Neural crest cell (in vitro differentiated cells): ENCODE measurements at places on chromosomes 13 and 19. TPM values are rescaled to one million over a fixed set of nuclear protein-coding genes. Genes with fewer than 3 reads are reported as not detected.

DNA sequence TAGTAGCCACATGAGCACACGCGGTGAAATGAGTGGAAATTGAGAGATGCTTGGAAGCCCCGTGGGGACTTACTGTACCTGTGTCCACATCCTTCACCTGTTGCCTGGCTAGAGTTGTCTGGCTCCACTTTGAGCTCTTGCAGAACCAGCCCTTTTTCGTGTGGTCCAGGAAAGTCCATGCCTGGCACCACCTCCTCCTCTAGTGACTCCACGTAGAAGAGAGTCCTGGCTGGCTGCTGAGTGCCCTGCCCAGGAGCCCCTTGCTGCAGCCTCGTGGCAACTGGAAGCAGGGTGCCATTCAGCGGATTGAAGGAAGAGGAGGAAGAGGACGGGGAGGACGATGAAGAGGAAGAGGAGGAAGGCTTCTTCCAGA lies 515 bp upstream of the ATXN8OS start:
- no peak for DNase-seq
- peaks cover 8% of the 10 kb centered on the region for H3K4me1 ChIP-seq
- H3K36me3 ChIP-seq: no peaks in the 10 kb centered on the region
- no peak overlapping the region for H3K27ac ChIP-seq

The MEIS3 gene
- 99.9 and 109 TPM in 2 replicates for total RNA-seq

DNA sequence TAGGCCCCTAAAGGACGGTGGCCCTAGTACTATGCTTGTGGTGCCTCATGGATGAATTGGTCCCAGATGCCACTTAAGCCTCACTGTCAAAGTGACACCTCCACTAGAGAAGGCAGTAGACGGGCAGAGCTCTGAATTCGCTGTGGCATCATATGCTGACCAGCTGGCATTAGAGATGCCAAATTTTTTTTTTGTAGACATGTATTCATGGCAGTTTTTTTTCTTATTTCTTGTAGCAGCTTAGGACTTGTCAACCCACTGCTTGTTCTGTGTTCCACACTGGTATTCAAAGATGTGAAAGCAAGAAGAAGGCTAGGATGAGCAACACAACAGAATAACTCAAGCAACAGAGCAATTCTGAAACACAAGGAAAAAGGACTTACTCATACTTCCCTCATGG lies 212.5 kb downstream of the DLEU7 start:
- H3K4me1 ChIP-seq: peaks cover 21% of the 10 kb centered on the region
- DNase-seq: no peak
- H3K27ac ChIP-seq: no peak overlapping the region
- no peaks in the 10 kb centered on the region for H3K27me3 ChIP-seq

DNA sequence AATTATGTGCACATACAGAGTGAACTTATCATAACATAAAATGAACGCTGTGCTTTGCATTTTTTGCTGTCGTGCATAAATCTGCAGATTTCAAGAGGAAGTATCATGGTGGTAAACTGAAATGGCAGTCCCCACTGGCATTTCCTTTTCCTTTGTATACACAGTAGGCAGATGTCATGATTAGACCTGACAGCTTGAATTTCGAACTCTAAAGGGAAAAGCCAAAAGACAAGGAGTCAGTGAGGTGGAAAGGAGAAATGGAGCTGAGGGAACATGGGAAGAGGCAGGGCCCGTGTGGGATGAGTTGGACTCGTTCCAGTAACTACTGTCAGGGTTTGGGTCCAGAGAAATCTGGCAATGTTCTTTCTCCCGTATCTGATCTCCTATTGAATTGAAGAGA lies 454.1 kb upstream of the SGCG start:
- H3K4me3 ChIP-seq: no peak overlapping the region
- H3K4me1 ChIP-seq: no peaks in the 10 kb centered on the region
- H3K27ac ChIP-seq: no peak overlapping the region
- no peak for DNase-seq

DNA sequence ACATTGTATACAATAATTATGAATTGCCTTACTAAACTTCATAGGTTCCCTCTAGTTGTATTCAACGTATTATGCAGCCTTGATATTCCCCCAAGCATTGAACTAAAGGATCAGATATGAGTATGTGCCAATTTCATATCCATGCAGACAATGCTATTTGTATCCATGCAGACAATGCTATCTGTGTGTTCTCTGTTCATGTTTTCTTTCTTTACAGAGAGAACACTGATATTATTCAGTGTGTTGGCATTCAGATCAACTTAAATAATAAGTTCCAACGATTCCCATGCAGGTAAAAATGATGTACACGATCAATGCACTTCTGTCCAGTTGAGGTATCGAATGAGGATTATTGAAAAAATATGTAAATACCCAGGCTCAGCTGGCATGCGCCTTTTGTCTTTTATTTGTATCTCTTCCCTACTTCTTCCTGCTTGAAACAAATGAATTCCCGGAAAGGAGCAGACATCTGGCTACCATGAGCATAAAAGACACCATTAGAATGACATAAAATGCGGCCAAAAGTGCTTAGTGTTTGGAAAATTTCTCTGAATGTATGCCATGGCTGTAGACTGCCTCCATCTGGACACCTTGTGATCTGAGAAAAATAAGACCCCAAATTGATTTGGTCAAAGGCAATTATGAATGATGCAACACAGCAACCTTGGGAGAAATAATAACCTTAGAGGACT lies 731.5 kb downstream of the SLITRK1 start:
- no peak overlapping the region for H3K27ac ChIP-seq
- H3K36me3 ChIP-seq: no peaks in the 10 kb centered on the region
- H3K4me1 ChIP-seq: no peaks in the 10 kb centered on the region
- no peaks in the 10 kb centered on the region for H3K27me3 ChIP-seq
- no peak for DNase-seq

- H3K4me1 ChIP-seq: peaks cover 56% of the 10 kb centered on the region
- peaks cover 11% of the 10 kb centered on the region for H3K27me3 ChIP-seq
- peak; percentile 95 for DNase-seq
Measured at GRCh38 chr19:38850436-38850975, 720 bp upstream of the HNRNPL start.

The ZNF208 gene
- not detected in 2 replicates for total RNA-seq
